ENCODE measurements at places on chromosomes 16 and 17. TPM values are rescaled to one million over a fixed set of nuclear protein-coding genes. Genes with fewer than 3 reads are reported as not detected.

The EME1 gene
- total RNA-seq, result 45.9 TPM

The GJC1 gene
- 2.5 TPM for total RNA-seq

The C1QL1 gene
- total RNA-seq, result 0.18 TPM

The PIGL gene
- total RNA-seq, result 39.2 TPM

The CLEC3A gene
- not detected for total RNA-seq

The FOXN1 gene
- total RNA-seq, result not detected

The PRSS36 gene
- 1.0 TPM for total RNA-seq

The ARHGAP44 gene
- total RNA-seq, result not detected

The DECR2 gene
- total RNA-seq, result 14.6 TPM

The MYH11 gene
- total RNA-seq, result not detected

The OR4D1 gene
- 0.30 TPM for total RNA-seq

The SLC6A2 gene
- not detected for total RNA-seq

The PIRT gene
- not detected for total RNA-seq

The SPHK1 gene
- total RNA-seq, result 7.1 TPM

The PFN1 gene
- 1,929 TPM for total RNA-seq

The KRTAP16-1 gene
- not detected for total RNA-seq

The MFAP4 gene
- not detected for total RNA-seq

The EFNB3 gene
- not detected for total RNA-seq

The EPN3 gene
- not detected for total RNA-seq

The PKD1 gene
- total RNA-seq, result 87.6 TPM

The TRPV3 gene
- 1.0 TPM for total RNA-seq

The ADGRG3 gene
- 0.84 TPM for total RNA-seq

The ACSF3 gene
- 33.1 TPM for total RNA-seq

The CX3CL1 gene
- 0.07 TPM for total RNA-seq

Measured in activated naive CD4-positive, alpha-beta T cell treated with anti-CD3 and anti-CD28 coated beads, Interleukin-2, amount 50 U/mL, for 72 hours (primary cell).